AML-193 (cell line): ENCODE measurements at places on chromosomes 6 and 20.

DNA sequence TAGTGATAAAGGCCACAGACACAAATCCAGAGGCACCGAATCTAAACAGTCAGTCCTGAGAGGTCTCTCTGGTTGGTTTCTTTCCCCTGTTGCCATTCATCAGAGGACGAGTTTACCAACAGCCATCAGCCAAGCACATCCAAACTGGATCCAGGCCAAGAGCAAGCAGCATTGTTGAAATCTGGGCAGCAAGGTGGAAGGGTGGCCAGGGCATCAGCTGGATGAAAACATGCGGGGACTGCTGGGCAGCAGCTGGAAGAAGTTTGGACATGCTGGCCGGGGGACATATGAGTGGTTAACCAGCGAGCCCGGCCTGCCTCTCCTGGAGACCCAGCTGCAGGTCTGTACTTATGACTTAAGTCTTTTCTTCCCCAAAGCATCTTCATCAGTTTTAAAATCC is at the start of gene SMIM28:
Gene SMIM28, plus strand, starts transcription at position 62 of the 400 bp plus-strand sequence. Its CDS starts 168 bp downstream, at position 230.
- no peak for DNase-seq

DNA sequence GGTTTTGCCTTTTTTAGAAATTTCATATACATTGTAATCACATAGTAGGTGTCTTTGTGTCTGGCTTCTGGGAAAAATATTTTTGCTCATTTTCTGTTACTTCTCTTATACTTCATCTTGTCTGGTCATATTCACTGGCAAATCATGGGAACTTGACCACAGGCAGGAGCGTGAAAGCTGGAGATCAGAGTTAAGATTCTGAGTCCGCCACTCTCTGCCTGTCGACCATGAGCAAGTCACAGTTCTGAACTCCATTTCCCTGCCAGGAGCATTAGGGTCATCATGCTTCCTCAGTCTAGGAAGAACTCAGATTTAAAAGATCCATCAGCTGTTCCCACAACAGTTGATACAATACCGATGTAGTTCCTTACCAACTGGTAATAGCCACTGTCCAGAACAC is 12.4 kb upstream of the SCGN start:
- DNase-seq = no peak

- no peak for DNase-seq
Measured at GRCh38 chr6:101608703-101609102, 215.2 kb downstream of the GRIK2 start.

- no peak for DNase-seq
Measured at GRCh38 chr20:57990396-57990987, 238.0 kb downstream of the ANKRD60 start.

DNA sequence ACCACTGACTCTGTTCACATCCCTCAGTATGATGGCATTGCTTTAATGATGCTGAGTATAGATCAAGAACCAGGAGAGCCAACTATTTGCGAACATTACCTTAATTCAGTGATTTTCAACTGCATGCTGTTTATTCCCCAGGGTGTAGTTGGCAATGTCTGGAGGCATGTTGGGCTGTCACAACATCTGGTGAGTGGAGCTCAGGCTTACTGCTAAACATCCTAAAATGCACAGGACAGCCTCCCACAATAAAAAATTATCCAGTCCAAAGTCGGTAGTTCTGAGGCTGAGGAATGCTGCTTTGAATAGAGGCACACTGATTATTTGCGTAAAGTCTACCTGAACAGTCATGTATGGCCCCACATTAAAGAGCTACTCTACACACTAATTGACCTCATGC is 94.8 kb upstream of the OPRM1 start:
- DNase-seq = no peak

DNA sequence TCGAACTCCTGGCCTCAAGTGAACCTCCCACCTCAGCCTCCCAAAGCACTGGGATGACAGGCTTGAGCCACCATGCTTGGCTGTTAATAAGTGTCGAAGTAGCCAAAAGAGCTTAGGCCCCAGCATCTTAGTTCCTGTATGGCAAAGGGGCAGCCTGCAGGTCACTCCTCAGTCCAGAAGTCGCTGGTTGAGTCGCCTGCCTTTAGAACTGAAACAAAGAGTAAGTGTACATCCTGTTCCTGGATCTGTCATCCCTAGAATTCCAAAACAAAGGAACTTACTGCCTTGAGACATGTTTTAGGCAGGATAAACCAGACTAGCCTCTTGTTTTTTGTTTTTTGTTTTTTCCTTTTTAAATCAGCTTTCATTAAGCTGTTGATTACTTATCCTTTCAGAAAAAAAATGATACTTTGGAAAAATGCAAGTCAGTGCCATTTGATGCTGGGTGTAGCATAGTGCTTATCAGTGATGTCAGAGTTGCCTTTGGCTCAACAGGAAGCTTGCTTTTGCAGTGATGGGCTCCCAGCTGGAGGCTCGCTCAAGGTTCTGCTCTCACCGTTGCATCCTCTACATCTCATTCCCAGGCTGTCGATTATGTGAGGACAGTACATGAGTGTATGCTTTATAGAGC is 9.0 kb downstream of the ACTR5 start:
- no peak for DNase-seq

- no peak for DNase-seq
Measured at GRCh38 chr6:27474172-27474465, 1.2 kb upstream of the ZNF184 start.

- no peak for DNase-seq
Measured at GRCh38 chr20:62742979-62743776, 34.5 kb downstream of the NTSR1 start.

DNA sequence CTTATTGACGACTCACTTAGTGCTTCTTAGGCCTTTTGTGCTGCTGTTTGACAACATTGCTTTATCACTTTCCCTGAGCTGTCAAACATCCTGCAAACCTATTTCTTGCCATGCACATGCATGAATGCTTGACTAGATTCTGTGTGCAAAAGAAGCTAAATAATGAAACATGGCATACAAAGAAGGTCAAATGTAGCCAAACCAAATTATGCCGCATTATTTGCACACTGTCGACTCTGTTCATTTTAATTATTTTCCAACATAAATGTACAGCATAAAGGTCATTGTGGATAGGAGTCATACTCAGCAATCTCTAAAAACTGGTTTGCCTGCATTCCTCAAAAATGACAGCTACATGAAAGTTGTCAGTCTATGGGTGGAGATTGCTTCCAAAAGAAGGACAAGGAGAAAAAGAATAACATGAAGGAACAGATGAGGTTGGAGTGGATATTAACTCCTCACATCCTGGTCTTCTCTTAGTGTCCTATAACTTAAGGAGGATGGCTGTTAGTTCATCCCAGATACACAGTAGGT is 123.1 kb upstream of the STXBP5 start:
- DNase-seq = no peak

DNA sequence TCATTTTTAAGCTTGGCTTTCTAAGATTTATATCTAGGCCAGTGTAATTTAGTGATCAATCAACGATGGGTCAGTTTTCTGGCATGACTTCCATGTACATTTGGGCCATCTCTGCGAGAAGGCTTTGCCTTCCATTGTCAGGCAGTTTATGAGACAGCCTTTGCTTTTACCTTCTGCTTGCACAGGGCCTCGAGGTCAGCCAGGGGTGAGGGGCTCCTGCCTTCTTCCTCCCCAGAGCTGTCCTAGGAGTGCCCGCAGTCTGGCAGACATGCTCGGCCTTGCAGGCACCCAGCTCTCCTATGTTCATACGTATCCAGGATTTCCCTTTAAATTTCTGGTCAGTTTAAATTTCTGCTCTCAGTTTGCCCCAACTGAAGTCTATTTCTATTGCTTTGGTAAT is 367.2 kb downstream of the SMOC2 start:
- no peak for DNase-seq

DNA sequence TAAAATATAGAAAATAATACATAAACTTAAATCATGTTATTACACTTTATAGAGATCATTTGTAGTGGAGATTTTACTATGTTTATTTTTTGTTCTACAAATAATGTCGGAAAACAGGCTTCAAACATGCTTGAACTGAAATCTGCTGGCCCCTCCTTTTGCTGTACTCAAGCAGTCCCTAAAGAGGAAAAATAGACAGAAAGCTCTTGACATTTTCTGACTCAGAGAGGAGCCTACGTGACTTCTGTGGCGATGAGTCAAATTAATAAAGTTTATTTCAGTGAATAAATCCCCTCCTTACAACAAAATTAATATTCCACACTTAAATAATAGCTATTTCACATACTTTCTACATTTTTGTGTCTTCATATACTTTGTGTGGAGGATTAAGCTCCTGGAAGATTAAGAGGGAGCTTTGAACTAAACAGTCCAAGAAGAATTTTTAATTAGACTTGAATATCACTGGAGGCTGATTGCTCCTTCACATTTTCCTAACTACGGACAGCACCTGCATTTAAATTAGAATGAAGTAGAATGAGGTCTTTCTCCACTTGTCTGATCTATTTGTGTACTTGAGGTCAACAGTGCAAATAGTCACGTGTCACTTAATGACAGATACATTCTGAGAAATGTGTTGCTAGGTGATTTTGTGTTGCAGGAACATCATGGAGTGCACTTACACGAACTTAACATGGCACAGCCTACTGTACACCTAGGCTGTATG is 1.7 kb upstream of the TREM1 start:
- DNase-seq = no peak

DNA sequence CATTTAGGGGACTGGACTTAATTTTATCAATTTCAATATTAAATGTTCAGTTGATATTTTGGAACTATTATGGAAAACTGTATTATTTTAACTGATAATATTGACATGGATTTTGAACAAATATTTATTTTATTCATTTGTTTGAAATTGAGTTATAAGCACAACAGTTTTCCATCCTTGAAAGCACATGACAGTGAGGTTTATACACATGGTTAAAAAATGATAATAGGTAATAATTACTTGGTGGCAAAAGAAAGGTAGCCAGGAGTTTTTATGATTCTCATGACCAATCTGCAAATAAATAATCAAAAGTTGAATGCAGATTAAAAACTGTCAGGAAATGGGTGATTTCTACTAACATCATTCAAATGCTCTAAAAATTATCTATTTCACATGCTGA is 113.6 kb downstream of the C6orf58 start:
- DNase-seq = no peak

GRCh38 chr6:148888856-148889255 is 142.0 kb downstream of the UST start:
- DNase-seq = no peak

DNA sequence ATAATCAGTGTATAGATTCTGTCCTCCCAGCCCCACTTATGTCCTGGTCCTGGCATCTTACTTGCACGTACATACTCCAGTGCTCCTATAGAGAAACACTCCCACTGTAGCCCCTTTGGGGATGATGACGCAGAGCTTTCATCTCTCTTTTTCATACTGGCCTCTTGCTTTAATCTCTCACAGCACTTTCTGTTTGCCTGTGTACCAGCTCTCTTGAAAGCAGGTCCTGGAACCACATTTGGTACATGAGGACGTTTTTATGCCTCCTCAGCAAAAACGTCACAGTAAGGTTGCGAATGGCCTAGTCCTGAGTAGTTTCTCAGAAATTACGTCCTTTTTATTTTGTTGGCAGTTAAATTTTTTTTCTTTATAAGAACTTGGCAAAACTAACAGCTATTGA is 10.8 kb downstream of the L3MBTL3 start:
- no peak for DNase-seq

- no peak for DNase-seq
Measured at GRCh38 chr6:39227476-39227875, 1.8 kb downstream of the KCNK5 start.

GRCh38 chr6:14765721-14766390 is 480.0 kb upstream of the JARID2 start:
- peak; percentile 53 for DNase-seq

DNA sequence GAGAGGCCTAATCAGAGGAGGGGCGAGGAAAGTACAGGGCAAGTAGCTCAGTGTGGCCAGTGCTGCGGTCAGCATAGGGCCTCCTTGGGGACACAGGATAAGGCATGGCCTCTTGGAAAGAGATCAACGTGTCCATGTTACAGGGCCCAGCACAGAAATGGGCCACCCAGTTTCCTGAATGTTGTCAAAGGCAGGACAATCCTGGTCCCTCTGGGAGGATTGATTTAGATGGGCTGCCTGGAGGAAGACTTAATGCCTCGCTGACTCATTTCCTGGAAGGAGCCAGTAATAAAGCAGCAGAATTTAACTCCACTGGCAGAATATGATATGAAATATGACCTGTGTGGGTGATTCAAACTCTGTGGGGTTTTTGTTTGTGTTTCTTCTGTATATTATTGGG is 16.6 kb downstream of the DDO start:
- DNase-seq = peak; percentile 12

DNA sequence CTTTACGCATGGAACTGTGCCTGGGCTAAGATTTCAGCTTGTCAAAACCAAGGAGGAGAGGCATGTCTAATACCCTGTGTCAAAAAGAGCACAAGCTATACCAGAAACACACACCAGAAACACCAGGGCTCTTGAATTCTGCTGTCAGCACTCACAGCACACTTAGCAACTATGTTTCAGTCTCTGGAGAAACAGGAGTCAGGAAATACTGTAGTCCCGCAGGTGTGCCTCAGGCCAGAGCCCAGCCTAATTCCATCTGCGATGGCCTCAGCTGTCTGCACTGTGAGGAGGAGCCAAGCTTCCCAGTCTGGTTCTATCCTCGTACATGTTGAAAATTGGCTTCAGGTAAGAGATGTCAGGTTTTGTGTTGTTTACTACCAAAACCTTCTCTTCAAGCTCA is 31.6 kb downstream of the MTRES1 start:
- DNase-seq = no peak

DNA sequence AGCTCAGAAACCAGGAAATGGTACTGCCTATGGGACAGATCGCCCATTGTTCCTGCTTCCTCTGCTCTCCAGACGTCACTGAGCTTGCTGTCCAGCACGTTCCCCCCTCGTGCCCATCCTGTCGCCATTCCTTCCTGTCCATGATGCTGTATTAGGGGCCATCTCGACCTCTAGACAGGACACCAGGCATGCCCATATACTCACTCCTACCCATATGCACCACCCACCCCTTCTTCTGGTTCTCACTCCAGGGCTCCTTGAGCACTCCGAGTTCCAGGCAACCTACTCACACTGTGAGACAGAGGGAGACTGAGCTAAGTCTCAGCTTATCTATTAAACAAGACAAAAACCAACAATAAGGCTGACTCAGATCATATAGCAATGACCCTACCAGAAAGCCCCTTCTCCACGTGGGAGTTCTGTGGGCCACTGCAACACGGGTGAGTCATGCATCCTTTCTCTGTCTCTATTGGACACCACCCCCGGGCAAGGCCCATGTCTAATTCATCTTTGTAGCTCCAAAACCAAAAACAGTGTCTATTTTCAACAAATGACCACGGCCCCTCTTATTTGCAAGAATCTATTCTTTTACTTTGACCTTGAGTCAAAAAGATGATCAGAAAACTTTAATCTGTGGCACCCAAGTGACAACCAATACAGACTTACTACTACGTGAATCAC is 65.7 kb downstream of the PSMG4 start:
- no peak for DNase-seq

- no peak for DNase-seq
Measured at GRCh38 chr20:32461836-32462600, 103.9 kb downstream of the ASXL1 start.
